Naive thymus-derived CD4-positive, alpha-beta T cell (primary cell): ENCODE measurements at places on chromosomes 3 and 15. TPM values are rescaled to one million over a fixed set of nuclear protein-coding genes. Genes with fewer than 3 reads are reported as not detected.

The TICRR gene
- 0.11 TPM for total RNA-seq

The IFRD2 gene
- 65.6 TPM for total RNA-seq

The P3H2 gene
- 1.8 TPM for total RNA-seq

The ITPKA gene
- not detected for total RNA-seq

The PP2D1 gene
- total RNA-seq: not detected

The SERP1 gene
- total RNA-seq: 105 TPM

The SPESP1 gene
- total RNA-seq: 0.61 and 1.3 TPM in 2 replicates

The FOXB1 gene
- total RNA-seq: 0.12 TPM

The KLHL40 gene
- total RNA-seq: not detected

The LARP6 gene
- not detected for total RNA-seq

The AKAP13 gene
- 400 TPM for total RNA-seq

The PRICKLE2 gene
- not detected for total RNA-seq

The FBXL22 gene
- 1.4 TPM for total RNA-seq

The SKOR1 gene
- 0.62 TPM for total RNA-seq

The CFAP92 gene
- total RNA-seq: 0.24 TPM

The SLC28A1 gene
- not detected for total RNA-seq

The RPL15 gene
- total RNA-seq: 2,250 TPM

The MOBP gene
- not detected for total RNA-seq

The BNIP2 gene
- 76.1 and 77.8 TPM in 2 replicates for total RNA-seq

The LPP gene
- total RNA-seq: 19.5 TPM

The ZBTB20 gene
- 69.5 TPM for total RNA-seq

The PPP2R3A gene
- total RNA-seq: 0.54 TPM

The KIF7 gene
- not detected for total RNA-seq
